Stimulated activated CD8-positive, alpha-beta memory T cell treated with anti-CD3 and anti-CD28 coated beads, Interleukin-2, amount 100 ng/mL, for 1 hour (primary cell): ENCODE measurements at places on chromosomes 11 and 22.

- DNase-seq, result no peak
These were observed 2.7 kb upstream of the KCNA4 start for GRCh38 chr11:30019481-30019880.

GRCh38 chr22:27578937-27579617 is 222.5 kb downstream of the MN1 start:
- no peak for DNase-seq

DNA sequence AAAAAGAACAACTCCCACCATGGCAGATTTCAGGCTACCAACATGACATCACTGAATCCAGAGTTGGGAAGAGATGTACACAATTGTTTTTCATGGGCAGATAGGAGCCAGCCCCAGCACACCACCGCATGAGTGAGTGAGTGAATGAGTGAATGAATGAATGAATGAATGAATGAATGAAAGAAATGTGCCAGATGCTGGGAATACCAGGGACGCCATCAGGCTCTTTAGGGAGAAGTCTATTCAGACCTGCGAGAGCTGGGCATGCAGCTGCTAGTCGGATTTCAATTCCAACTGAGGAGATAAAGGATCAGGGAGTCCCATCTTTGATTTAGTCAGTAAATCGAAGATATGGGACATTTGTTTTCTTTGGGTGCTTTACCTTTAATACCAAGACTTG is 15.3 kb upstream of the FAM83F start:
- no peak for DNase-seq

DNA sequence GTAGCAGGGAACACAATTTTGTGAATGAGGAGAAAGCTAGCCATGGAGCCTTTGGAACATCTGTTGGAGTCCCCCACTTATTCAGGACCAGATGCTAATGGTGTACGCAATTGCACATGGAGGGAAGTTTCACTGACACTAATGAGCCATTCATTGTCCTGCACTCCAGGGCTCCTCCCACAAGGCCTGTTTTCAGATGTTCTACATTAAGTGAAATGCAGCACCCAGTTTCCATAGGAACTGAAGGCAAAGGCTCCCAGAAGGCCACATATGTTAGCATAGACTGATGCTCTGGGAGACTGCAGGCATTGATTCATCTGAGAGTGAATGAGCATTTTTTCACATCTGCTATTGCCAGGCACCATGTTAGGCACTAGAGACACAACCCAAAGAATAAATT is 399.5 kb downstream of the ETS1 start:
- DNase-seq, result no peak

GRCh38 chr11:36008584-36008983 is 64.7 kb downstream of the LDLRAD3 start:
- no peak for DNase-seq

GRCh38 chr11:326842-327580 is 6.4 kb upstream of the IFITM3 start:
- no peak for DNase-seq

DNA sequence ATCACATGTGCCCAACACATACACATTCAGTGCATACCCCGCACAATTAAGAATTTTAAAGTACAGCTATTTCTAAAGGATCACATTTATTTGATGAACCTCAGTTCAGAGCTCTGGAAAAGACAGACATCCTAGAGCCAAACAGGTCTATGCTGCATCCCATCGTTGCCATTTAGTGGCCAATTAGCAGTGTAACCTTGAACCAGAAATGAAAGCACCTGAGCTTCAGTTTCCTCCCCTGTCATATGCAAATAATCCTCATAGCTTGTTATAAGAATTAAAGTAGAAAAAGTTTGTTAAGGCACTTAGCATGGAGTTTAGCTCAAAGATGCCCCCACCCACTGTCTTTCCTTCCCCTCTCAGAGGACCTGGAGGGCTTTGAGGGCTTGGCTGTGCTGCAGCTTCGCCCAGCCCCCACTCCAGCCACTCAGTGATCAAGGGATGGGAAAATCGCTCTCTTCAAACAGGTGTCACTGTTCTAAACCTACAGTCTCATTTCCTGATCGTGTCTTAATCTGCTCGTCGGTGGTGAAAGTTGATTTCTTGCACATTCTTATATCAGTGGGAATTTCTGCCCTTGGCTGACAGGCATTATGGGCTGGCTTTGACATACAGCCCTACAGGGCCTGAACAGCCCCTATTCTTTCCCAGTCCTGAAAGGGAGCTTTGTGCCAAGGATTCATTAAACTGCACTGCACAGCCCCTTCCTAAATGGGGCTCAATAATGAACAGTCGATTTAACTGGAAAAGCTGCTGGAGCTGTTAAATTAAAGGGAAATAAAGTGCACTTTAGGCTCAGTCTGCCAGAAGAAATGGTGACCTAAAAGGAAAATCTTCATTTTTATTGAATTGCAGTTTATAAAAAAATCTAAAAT is 23.3 kb upstream of the FAM181B start:
- no peak for DNase-seq
